ENCODE measurements at places on chromosomes 7 and 10.

- DNase-seq, result peak; percentile 53
Observed at GRCh38 chr10:62594093-62594520, 210.4 kb upstream of the ADO start.

GRCh38 chr7:148835854-148836253, 48.2 kb downstream of the EZH2 start:
- no peak for DNase-seq

- DNase-seq, result no peak
Observed at GRCh38 chr10:60706146-60706545, 72.1 kb upstream of the CDK1 start.

GRCh38 chr7:94655126-94655847, 646 bp downstream of the SGCE start:
- DNase-seq, result no peak

- no peak for DNase-seq
Observed at GRCh38 chr7:2510909-2511768, 8.4 kb upstream of the LFNG start.

DNA sequence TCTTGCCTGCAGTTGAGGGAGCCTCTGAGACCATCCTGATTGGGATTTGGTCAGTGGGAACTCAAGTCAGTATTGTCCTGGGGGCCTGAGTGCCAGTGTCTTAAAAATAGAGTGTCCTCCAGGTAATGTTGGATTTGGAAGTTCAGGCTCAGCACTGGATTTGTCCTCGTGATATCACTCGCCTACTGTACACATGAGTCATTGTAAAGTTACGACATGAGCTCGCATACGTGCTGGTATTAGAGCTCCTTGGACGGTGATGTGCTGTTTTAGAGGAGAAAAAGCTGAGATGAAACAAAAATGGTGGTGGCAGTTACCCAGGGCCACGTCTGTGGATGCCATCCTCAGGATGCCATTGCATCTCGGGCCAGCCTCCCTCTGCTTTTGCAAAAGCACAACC, 78.2 kb downstream of the MGMT start:
- DNase-seq, result no peak

- DNase-seq, result no peak
Observed at GRCh38 chr10:69632516-69633199, 2.6 kb downstream of the FAM241B start.

DNA sequence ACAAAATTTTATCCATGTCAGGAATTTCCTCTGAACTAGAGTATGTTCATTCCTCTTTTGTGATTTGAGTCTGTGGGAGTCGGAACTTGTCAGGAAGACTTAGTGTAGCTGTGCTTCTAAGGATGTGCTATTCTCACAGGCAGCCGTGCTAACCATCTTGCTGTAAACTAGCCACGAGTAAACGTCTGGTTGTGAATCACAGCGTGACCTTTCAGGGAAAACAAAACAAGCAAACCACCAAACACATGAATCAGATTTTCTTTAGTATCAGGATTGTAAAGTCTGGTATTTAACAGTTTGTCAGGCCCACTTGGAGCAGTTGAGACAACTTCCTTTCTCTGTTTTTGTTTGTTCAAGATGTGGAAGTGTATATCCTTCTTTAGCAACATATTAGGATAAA, 32.0 kb downstream of the AUTS2 start:
- DNase-seq, result no peak

- DNase-seq, result no peak
Observed at GRCh38 chr7:69753981-69754380, 155.7 kb downstream of the AUTS2 start.

DNA sequence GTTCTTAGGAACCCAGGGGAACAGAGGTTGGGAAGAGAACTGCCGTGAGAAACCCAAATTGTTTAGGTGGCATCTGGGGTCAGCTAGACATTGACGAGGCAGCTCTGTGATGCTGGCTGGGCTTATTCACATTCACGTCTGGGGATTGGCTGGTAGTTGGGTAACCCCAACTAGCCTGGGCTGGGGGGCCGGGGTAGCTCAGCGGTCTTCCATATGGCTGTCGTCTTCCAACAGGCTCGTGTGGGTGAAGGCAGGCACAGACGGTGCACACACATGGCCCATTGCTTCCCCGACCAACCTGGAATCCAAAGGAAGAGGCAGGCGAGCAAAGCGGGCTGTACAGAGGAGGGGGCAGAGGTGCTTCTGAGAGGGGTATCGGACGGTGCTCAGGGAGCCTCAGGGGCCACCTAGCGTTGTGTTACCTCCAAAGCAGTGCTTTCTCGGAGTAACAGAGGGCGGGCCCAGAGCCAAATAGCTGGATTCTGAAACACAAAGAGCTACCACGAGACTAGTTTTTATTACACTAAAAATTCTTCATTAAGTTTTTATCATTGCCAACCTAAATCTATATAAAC, 34.5 kb downstream of the MKI67 start:
- no peak for DNase-seq

DNA sequence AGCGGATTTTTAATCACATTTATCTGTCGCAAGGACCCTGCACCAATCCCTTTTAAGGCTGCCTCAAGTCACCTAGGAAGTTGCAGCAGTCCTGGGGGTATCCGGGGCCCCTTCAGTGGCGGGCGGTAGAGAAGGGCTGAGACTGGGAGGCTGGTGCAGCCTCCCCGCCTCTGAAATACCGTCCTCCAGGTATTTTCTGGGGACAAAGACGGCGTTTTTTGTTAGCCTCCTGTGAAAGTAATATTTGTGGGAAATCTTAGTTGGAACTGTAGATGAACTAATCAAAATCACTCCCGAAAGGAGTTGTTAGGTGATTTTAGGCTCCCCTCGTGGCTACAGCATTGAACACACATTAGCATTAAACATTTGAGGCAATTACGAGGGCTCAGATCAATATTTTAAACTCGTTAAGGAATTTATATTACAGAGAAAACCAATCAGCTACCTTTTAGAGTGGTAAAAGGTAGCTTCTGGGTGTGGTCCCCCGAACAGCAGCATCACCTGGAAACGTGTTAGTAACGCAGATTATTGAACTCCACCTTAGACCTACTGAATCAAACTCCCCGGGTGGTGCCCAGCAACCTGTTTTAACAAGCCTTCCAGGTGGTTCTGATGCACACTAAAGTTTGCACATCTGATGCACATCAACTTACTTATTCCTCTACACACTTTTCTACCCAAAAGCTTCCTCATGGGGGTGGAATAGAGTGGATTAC, 530 bp upstream of the ANXA7 start:
- DNase-seq, result no peak

DNA sequence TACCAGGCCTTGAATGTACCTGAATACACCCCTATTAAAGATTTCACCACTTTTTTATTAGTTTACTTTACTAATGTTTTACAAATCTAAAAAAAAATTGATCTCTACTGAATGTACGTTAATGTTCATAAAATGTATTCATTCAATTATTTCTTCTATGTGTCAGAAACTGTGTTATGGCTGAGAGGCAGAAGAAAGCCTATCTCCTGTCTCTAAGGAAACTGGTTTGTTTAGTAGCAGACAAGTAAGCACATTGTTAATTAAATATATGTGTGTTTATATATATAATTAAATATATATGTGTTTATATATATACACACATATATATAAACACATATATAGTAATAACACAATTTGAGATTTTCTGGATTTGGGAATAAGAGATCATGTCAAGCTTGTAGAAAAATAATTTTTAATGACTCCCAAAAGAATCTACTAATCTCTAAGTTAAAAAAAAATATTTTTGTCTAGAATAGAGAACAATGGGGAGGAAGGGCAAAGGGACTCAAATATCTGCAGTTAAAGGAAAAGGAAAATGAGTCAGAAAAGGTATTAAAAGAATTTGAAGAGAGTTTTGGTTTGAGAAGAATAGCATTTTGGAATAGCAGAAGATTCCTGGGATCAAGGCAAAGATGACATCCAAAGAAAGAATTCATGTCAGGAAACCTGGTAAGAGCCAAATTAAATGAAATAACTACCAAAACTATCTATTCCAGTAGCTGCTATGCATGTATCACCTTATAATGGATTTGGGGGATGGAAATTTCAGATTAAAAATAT, 92.1 kb downstream of the CH25H start:
- DNase-seq, result no peak

DNA sequence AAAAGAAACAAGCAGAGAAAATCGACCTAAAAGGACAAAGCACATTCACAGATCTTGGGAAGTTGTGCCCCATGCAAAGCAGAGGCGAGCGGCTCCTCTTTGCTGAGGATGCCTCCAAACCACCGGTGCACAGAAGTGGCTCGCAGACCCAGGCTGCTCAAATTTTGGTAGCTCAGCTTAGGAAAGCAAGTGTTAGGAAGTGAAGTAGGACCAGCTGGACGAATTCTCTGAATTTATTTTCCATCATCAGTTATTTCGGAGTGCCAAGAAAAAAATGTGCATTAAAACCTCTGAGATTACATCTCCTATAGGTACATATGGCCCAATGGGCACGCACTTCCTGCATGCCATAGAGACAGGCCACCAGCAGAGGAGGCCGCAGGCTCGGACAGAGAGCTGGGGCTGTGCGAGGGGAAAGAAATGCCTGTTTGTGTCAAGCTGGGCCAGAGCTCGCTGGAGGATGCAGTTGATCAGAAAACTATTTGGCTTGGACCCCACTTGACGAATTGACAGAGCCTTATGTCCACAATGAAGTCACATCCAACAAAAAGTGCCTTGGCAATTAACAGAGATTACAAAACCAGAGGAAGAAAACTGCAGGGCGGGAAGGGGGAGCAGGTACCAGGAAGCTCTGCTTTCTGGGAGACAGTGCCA, 122.3 kb upstream of the LYZL2 start:
- no peak for DNase-seq

- no peak for DNase-seq
Observed at GRCh38 chr7:5646846-5647245, 134.6 kb downstream of the RNF216 start.

DNA sequence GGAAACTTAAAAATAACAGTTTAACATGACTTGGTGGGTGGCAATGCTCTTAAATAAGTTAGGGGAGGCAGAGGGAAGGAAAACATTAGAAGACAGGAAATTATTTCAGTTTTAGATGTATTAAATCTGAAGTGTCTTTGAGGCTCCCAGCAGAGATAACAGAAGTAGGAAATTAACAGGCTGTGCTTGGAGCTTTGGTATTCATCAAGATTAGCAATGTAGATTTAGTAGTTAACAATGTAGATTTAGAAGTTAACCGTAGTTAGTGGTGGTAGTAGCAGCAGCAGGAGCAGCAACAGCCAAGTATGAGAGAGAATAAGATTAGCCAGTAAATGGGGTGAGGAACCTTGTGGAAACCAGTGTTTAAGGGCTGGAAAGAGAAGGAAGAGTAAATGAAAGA, 48.7 kb upstream of the UBN2 start:
- DNase-seq, result no peak

GRCh38 chr10:8702181-8702580, 647.7 kb downstream of the GATA3 start:
- no peak for DNase-seq

- DNase-seq, result no peak
Observed at GRCh38 chr7:24864214-24864817, 107.1 kb upstream of the GSDME start.

DNA sequence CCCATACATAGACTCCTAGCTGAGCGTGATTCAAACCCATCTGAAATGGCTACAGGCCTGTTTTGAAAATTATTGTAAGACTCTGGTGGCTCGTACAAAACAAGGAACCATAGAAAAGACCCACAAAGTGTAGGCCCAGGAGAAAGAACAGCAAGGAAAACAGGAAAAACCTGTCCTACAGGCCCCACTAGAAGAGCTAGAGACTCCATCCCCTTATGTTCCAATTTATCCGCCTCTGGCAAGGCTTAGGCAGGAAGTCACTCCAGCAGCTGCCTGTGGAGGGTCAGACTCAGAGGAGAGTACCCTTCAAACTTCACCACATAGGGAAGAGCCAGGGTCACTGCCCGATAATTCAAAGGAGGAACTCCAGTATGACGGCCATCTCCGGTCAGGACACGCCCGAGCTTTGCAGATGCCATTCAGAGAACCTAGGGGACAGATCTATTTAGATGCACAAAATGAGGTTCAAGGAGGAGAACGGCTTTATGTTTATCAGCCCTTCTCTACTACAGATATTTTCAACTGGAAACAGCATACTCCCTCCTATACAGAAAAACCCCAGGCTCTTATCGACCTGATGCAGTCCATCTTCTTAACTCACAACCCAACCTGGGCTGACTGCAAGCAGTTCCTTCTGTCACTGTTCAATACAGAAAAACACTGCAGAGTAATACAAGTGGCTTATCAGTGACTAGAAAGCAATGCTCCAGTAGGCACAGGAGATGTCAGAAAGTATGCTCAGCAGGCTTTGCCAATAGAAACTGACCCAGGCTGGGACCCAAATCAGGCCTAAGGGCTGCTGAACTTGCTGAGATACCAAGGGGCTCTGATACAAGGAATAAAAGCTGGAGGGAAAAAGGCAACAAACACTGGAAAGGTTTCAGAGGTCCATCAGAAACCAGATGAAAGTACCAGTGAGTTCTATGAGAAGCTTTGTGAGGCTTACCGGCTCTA, 8.6 kb upstream of the ZNF33B start:
- no peak for DNase-seq

DNA sequence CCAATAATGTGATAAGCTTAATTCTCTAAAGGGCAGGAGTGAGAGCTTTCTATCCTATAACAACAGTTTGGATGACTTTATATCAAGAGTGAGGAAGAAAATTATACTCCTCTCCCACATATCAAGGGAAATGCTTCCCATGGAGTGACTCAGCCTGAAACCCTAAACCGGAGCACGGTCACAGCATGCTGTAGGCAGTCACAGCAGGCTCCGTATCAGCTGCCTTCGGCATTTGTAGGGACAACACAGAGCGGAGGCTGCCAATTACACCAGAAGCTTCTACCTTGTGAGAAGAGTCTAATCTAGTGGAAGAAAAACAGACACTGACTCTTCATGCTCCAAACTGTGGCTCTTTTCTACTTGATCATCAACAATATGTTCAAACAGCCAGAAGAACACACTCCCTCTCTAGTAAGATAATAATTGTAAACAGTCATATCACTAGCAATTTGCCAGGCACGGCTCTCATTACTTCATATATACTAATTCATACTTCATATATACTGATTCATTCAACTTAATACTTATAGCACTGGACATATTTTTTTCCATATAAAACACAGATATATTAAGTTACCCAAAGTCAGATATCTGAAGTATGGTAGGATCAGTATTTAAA, 65.9 kb downstream of the DGKB start:
- no peak for DNase-seq

- DNase-seq, result no peak
Observed at GRCh38 chr10:99521765-99522469, 10.8 kb upstream of the NKX2-3 start.

DNA sequence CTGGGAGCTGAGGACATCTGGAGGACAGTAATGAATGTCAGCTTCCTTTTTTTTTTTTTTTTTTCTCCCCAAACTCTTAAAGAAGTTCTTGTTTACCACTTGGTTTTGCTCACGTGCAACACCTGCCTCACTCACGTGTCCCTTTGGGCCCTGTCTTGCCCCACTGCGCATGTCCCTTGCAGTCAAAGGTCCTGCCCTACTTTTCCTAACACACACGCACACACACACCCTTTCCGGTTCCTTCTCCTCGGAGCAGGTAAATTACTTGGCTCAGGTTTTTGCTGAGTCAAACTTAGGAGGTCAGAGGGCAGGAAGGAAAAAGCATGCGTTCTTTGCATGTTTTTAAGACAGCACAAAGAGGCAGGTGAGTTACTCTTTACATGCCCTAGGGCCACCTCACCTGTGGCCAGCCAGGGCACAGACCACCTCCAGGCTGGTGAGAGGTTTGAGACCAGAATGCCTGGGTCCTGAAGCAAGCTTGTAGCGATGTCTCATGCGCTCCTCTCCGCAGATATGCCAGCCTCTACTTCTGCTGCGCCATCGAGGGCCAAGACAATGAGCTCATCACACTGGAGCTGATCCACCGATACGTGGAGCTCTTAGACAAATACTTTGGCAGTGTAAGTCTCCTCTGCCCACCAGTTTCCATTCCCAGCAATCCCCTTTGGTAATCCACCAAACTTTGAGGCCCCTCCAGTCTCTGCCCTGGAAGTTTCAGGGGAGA, 2.8 kb downstream of the AP1S1 start:
- DNase-seq, result no peak
